Stimulated activated CD4-positive, alpha-beta T cell treated with anti-CD3 and anti-CD28 coated beads, TNF-alpha, amount 100 ng/mL, for 24 hours (primary cell): ENCODE measurements at places on chromosomes 2 and 18.

GRCh38 chr2:205685314-205686055 lies 3.2 kb downstream of the NRP2 start:
- DNase-seq = no peak

GRCh38 chr2:74872389-74872836 lies 38.5 kb downstream of the HK2 start:
- DNase-seq = no peak

- DNase-seq = no peak
Measured at GRCh38 chr2:121128741-121129659, 156.0 kb downstream of the TFCP2L1 start.

DNA sequence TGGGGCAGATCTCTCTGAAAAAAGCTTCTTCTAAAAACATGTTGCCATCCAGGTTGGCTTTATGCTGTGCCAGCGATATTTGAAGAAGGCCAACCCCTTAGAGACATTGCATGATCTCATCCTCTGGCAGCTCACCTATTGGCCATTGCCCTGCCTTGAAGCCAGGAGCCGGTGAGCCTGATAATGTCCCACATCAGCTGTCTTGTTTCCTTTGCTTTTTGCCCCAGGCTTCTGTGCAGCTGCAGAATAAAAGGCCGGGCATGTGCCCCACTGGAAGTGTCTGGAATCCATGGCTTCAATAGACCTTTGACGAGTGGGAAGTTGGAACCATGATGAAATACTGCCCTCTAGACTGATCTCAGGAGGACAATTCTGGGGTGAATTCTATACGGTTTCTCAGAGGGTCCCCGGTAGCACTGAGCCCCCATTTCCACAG lies 523.5 kb upstream of the ZEB2 start:
- no peak for DNase-seq

GRCh38 chr18:48931680-48932461 lies 18.9 kb downstream of the SMAD7 start:
- DNase-seq = no peak

DNA sequence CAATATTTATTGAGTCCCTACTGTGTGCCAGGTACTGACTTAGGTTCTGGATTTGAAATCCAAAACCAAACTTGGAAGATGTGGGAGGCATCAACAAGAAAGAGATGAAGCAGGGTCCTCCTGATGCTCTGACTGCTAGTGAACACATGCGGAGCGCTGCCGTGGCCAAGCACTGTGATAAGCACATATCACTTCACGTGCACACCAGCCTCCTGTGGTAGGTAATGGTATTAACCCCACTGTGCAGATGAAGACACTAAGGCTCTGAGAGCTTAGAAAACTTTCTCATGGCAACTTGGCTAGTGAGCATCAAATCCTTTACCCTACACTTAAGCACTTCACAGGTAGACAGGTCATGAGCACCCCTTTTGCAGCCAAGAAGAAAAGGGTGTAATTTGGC lies 216.1 kb downstream of the HAUS1 start:
- no peak for DNase-seq

DNA sequence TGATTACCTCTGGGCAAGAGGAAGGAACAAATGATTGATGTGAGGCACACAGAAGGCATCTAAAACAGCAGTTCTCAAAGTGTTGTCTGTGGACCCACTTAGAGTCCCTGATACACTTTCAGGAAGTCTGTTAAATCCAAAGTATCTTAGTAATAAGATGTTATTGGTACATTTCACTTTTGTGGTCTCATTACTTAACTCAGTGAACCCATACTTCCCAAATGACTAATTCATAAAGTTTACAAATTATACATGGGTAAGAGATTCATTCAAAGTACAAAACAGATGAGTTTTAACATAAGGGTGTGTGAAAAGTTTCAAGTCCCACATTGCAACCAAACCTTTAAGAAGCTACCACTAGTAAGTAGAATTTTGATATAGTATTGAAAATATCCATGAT lies 440.5 kb downstream of the NUP35 start:
- DNase-seq = no peak

GRCh38 chr2:226115102-226115831 lies 684.4 kb downstream of the IRS1 start:
- DNase-seq = no peak

GRCh38 chr2:84539729-84540128 lies 23.4 kb downstream of the DNAH6 start:
- DNase-seq = no peak

DNA sequence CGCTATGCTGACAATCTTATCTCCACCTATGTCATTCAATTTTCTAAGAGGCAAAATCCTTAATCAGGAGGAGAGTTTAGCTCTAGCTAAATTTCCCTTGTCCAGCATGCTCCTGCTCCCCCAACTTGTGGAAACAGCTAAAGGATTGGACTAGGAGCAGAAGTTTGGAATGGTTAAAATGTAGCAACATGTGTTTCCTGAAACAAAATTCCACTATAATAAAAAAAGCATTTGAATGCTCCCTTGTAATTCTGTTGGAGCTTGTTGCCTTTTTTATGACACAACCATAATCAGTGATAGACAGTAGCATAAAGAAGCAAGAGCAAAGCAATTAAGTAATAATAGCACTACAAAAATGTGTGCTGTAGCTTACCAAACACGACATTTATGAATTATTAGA lies 6.9 kb downstream of the ACTR3 start:
- no peak for DNase-seq

DNA sequence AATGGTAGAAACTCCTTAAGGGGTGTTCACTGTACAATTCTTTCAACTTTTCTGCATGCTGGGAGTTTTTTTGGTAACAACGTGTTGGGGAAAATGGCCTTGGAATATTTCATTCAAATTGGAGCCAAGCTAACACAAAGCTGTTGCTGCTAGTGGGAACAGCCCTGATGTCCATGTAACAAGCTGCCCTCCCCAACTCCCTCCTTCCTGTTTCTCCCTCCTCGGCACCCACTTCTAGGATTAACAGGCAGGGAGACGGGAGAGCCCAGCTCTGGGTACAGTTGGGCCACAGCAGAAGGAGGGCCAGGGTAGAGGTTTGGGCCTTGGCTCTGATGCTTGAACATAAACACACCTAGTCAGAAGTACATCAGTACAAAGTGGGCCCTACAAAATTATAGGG lies 9.4 kb upstream of the MOCOS start:
- DNase-seq = no peak

DNA sequence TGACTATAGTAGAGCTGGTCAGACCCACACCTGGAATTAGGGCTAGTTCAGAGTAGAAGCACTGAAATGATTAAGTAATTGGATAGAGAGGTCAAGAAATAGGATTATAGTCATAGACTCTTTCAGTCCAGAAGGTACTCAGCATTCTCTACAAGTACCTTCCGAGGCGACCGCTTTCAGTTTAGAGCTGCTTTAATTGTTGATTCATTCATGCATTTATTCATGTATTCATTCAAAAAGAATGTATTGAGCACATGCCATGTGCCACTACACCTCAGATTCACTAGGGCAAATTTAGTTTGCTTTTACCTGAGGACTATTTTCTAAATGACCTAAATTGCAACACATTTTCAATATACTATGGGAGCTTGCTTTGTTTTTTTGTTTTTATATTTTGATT lies 48.7 kb downstream of the CRIM1 start:
- DNase-seq = no peak

DNA sequence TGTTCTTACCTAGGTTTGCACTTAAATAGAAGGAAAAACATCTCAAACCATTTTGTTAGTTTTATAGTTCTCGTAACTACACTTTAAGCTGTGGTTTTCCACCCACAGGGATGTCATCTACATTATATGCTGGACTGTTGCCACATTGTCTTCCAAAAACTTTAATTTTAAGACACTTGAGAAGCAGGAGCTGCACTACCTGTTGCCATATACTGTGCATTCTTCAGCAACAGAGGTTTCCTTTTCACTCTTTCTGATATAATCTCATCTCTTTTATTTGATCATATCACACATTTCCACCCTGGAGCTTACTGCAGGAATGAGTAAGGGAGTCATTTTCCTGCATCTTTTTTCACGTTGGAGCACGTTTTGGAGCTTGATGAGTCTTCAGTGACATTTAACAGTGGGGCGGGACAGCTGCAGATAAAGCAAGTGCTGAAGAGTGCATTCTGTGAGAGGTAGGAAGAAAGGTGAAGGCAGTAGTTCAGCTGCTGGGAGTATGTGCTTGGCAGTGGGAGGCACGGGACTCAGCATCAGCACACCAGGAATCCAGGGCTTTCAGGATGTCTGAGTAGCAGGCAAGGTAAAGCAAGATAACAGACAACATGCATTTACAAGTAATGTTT lies 3.8 kb downstream of the LIMS1 start:
- no peak for DNase-seq

DNA sequence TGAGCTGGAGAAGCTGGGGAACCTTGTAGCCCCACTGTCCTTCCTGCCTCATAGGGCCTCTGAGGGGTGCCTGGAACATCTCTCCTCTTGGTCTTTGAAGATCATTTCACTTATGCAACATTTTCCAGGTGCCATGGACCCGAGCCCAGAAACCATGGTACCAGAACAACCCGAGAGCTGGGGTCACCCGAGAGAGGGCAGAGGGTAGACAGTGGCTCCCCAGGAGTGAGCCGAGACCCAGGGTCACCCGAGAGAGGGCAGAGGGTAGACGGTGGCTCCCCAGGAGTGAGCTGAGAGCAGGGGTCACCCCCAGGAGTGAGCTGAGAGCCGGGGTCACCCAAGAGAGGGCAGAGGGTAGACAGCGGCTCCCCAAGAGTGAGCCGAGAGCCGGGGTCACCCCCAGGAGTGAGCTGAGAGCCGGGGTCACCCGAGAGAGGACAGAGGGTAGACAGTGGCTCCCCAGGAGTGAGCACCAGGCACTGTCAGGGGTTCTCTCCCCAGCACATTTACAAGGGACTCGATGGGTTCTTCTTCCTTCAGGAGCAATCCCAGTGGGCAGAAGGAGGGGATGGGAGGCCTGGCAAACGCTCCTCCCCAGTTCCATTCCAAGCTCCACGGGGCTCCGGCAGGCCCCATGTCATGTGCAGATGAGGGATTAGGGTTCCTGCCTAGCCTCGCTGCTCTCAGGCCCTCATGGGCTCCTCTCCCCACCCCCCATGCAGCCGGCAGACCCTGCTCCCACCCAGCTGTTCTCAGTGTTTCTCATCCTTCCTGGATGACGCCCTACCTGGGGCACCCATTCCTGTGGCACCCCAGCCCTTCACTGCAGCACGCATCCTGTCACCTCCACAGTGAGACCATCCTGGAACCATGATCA lies 163.5 kb downstream of the RTP5 start:
- no peak for DNase-seq

DNA sequence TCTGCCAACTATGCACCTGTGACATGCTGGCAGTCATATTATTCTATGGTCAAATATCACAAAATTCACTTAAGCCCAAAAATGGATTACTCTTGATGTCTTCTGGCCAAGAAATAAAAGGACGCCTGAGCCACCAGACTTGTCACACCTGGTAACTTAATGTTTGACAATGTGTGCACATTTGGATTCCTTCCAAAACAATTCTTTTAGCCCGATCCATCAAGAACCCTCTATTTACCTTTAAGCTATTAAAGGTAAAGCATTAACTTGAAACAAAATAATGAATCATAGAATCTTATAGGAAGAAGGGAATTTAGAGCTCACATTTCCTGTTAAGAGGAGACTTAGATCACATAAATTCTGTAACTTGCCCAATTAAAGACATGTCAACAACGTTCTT lies 46.5 kb upstream of the NFU1 start:
- DNase-seq = no peak

- DNase-seq = no peak
Measured at GRCh38 chr18:30500240-30500945, 542.1 kb downstream of the DSC3 start.

DNA sequence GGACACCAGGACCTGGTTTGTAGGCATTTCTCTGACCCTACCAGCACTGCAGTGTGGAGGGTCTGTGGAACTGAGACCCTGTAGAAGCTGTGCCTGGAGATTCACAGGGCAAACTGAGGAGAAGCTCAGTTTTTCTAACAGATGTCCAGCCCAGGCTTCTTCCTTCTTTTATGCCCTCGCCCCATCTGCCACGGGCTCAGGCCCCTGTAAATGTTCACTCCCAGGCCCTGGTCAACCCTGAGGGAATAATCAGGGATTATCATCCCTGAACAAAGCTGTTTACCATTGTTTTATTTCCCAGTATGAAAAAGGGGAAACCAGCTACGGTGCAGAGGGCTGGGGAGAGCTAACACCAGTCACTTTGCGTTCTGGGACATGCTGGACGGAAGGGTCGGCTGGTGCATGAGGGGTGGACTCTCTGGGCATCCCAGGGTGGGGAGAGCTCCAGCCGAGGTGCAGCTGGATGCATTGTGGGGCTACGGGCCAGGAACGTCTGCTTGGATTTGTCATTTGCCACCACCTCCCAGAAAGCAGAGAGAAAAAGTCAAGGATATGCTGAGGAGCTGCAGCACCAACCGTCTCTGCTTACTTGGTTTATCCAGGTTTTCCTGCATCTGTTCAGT lies 183.8 kb downstream of the TFCP2L1 start:
- no peak for DNase-seq

DNA sequence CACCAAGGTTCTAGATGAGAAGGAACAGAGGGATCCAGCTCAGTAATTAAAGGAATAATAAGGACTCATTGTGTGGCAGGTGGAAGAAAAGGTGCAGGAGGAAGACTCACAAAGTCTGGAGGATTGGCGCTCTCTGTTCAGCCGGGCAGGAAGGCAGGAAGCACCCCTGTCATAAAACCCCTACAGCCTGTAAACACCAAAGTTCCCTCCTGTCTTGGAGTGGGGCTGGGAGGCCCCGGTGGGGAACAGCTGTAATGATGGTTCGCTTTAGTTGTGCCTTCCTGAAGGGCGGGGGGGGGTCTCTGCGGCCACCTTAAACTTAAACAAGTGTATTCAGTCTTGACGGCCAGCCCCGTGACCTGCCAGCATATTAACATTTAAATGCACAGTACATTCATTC lies 84.3 kb downstream of the GBX2 start:
- no peak for DNase-seq

DNA sequence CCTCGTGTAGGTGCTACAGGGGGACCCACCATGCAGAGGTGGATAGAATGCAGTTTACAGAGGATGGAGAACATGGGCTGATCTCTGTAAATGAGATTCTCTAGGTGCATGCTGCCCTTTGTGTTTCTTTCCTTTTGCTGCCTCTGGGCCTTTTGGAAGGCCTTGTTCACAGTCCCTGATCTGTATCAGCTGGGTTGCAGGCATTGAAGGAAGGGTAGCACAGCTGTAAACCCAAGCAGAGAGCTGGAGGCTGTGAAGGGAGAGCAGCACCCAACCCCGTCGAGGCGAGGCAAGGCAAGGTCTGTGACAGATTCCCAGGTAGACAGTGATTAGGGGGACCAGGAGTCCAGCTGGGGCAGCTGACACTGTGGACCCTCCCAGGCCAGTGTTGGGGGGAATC lies 56.1 kb upstream of the SOS1 start:
- DNase-seq = no peak

- DNase-seq = no peak
Measured at GRCh38 chr2:44051593-44052347, 56.0 kb upstream of the LRPPRC start.
